ENCODE measurements at places on chromosomes 1 and 21. TPM values are rescaled to one million over a fixed set of nuclear protein-coding genes. Genes with fewer than 3 reads are reported as not detected.

- peaks cover 32% of the 10 kb centered on the region for H3K4me1 ChIP-seq
- H3K27ac ChIP-seq = no peak overlapping the region
- DNase-seq = no peak
Observed at GRCh38 chr1:228016181-228016510, 9.3 kb downstream of the WNT3A start.

DNA sequence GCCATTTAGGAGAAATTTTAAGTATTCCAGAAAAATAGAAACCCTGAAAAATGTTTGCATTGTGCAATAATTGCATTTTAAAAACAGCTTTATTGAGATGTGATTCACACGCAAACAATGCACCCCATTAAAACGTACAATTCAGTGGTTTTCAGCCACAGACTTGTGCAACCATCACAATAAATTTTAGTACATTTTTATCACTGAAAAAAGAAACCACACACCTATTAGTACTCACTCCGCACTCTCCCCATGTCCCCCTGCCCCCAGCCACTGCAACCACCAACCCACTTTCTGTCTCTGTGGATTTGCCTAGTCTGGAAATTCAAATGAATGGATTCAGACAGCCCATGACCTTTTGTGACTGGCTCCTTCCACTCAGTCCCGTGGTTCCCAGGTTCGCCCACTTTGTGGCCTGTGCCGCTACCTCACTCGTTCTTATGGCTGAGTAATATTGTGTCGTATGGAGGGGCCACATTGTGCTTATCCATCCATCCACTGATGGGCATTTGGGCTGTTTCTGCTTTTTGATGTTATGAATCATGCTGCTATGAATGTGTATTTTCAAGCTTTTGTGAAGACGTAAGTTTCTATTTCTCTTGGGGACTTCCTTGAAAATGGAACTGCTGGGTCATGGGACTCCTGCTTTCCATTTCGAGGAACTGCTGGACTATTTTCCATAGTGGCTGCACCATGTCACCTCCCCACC, 147.7 kb upstream of the ARHGEF16 start:
- H3K27ac ChIP-seq = no peak overlapping the region
- no peaks in the 10 kb centered on the region for H3K27me3 ChIP-seq
- DNase-seq = no peak
- H3K4me1 ChIP-seq = no peaks in the 10 kb centered on the region
- no peaks in the 10 kb centered on the region for H3K36me3 ChIP-seq

DNA sequence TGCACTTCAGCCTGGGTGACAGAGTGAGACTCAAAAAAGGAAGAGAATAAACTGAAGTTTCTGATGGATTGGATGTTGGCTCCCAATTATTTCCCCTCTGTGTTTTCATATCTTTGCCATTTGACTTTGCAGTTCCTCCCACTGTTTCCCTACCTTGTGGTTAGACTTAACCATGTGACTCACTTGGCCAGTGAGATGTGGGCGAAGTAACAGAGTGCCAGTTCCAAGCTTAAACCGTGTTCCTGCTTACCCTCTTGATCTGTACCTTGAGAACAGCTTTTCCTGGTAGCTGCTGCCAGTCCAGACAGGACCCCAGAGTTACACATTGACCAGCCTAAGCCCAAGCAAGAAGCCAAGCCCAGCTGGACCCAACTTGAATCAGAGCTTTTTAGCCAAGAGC, 323.4 kb downstream of the LTN1 start:
- no peaks in the 10 kb centered on the region for H3K36me3 ChIP-seq
- no peak overlapping the region for H3K27ac ChIP-seq
- no peak overlapping the region for H3K4me3 ChIP-seq
- no peaks in the 10 kb centered on the region for H3K27me3 ChIP-seq
- no peak for DNase-seq
- peaks cover 2% of the 10 kb centered on the region for H3K4me1 ChIP-seq

- no peak for DNase-seq
- no peaks in the 10 kb centered on the region for H3K27me3 ChIP-seq
- no peak overlapping the region for H3K4me3 ChIP-seq
- no peaks in the 10 kb centered on the region for H3K4me1 ChIP-seq
- no peak overlapping the region for H3K27ac ChIP-seq
Observed at GRCh38 chr1:162703708-162704107, 71.4 kb downstream of the DDR2 start.

GRCh38 chr1:117812869-117813511, 116.4 kb downstream of the GDAP2 start:
- H3K4me3 ChIP-seq = no peak overlapping the region
- H3K4me1 ChIP-seq = no peaks in the 10 kb centered on the region
- no peaks in the 10 kb centered on the region for H3K27me3 ChIP-seq
- no peak for DNase-seq

Gene TAS1R1
- not detected for polyA plus RNA-seq

DNA sequence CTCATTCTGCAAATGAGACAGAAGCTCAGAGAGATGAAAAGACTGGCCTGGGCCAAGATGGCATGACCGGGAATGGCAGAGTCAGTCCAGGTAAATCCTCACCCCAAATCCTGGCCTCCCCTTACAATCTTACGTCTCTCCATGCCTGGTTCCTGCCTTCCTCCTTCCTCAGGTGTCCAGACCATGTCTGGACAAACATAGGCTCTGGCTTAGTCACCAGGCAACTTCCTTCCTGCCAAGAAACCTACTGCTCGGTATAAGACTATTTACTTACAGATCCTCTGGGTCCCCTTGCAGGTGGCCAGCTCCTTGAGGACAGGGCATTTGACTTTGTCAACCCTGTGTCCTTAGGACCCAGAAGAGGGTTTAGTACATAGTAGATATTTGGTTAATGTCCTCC, 69.4 kb upstream of the ROR1 start:
- no peak for DNase-seq
- H3K4me1 ChIP-seq = peaks cover 9% of the 10 kb centered on the region
- H3K4me3 ChIP-seq = no peak overlapping the region

DNA sequence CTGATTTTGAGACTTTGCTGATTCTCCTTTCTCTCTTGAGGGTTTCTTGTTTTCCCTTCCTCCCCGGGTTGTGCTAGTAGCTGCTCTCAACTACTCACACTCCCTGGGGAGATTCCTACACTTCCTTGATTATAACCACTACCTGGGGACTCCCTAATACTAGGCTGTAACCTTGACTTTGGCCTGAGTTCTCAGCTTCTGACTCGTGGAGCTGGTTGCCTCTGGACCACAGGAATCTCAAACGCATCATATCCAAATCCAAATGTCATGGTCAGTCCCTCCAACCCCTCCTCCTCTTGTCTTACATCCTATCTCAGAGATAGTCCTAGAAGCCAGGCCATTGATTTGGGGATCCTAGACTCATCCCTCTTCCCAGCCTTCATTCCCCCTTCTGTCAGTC, 12.0 kb downstream of the MOV10 start:
- H3K4me1 ChIP-seq = peaks cover 25% of the 10 kb centered on the region
- no peak overlapping the region for H3K4me3 ChIP-seq
- no peak overlapping the region for H3K27ac ChIP-seq
- peaks cover 4% of the 10 kb centered on the region for H3K36me3 ChIP-seq
- no peaks in the 10 kb centered on the region for H3K27me3 ChIP-seq
- DNase-seq = no peak

DNA sequence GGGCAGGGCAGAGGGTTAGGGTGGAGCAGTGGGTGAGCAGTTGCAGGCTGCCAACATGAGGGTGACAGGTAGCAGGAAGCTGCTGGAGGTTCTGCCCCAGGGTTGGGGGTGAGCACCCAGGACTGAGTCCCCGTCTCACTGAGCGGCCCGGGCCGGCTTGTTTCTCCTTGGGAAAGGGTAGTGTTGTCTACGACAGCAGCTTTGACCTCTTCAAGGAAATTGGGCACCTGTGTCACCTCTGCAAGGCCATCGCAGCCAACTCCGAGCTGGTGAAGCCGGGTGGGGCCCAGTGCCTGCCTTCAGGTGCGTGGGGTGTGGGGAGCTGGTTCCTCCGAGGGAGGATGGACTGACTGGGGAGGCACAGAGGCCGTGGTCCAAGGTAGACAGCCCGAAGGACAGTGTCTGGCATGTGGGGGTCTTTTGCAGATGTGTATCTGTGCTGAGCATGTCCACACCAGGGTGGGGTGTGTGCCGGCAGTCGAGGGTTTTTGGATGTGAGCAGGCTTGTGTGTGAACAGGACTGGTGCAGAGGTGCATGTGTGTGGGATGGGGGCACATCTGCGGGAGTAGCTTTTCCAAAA, 51.9 kb downstream of the DISP3 start:
- no peak overlapping the region for H3K4me3 ChIP-seq
- H3K36me3 ChIP-seq = no peaks in the 10 kb centered on the region
- no peaks in the 10 kb centered on the region for H3K4me1 ChIP-seq

Gene HPCAL4
- polyA plus RNA-seq = not detected

GRCh38 chr1:99328171-99328570, 63.9 kb downstream of the PLPPR4 start:
- peaks cover 2% of the 10 kb centered on the region for H3K27me3 ChIP-seq
- no peaks in the 10 kb centered on the region for H3K4me1 ChIP-seq
- no peak overlapping the region for H3K27ac ChIP-seq
- no peak overlapping the region for H3K4me3 ChIP-seq
- DNase-seq = no peak

GRCh38 chr1:44225761-44226160, 12.5 kb downstream of the DMAP1 start:
- peaks cover 13% of the 10 kb centered on the region for H3K36me3 ChIP-seq
- no peak for DNase-seq
- no peaks in the 10 kb centered on the region for H3K4me1 ChIP-seq
- no peak overlapping the region for H3K4me3 ChIP-seq
- H3K27ac ChIP-seq = no peak overlapping the region
- H3K27me3 ChIP-seq = no peaks in the 10 kb centered on the region

Gene CELA2A
- polyA plus RNA-seq = not detected

GRCh38 chr1:44678626-44679025, 4.1 kb downstream of the ARMH1 start:
- DNase-seq = no peak
- peaks cover 2% of the 10 kb centered on the region for H3K36me3 ChIP-seq
- no peak overlapping the region for H3K4me3 ChIP-seq
- no peaks in the 10 kb centered on the region for H3K27me3 ChIP-seq

- no peak overlapping the region for H3K4me3 ChIP-seq
- DNase-seq = no peak
- no peak overlapping the region for H3K27ac ChIP-seq
- no peaks in the 10 kb centered on the region for H3K27me3 ChIP-seq
- no peaks in the 10 kb centered on the region for H3K4me1 ChIP-seq
Observed at GRCh38 chr21:46005081-46005480, 23.5 kb downstream of the COL6A1 start.

- no peaks in the 10 kb centered on the region for H3K36me3 ChIP-seq
- H3K27me3 ChIP-seq = no peaks in the 10 kb centered on the region
- no peak overlapping the region for H3K27ac ChIP-seq
- H3K4me1 ChIP-seq = no peaks in the 10 kb centered on the region
- DNase-seq = no peak
Observed at GRCh38 chr1:48817505-48818114, 40.9 kb upstream of the BEND5 start.

- no peak overlapping the region for H3K4me3 ChIP-seq
- H3K36me3 ChIP-seq = no peaks in the 10 kb centered on the region
- H3K27ac ChIP-seq = no peak overlapping the region
- no peaks in the 10 kb centered on the region for H3K27me3 ChIP-seq
- H3K4me1 ChIP-seq = no peaks in the 10 kb centered on the region
- DNase-seq = no peak
Observed at GRCh38 chr1:74012583-74012982, 185.4 kb downstream of the LRRIQ3 start.

- H3K4me1 ChIP-seq = peaks cover 26% of the 10 kb centered on the region
- peak within 1 kb of the TSS; percentile 81 for H3K27ac ChIP-seq
Observed at GRCh38 chr1:68232289-68233148, at the start of gene WLS. Gene WLS, minus strand, starts transcription at chr1:68232523. Its CDS starts 224 bp downstream, at chr1:68232299.

- no peaks in the 10 kb centered on the region for H3K36me3 ChIP-seq
- H3K27me3 ChIP-seq = no peaks in the 10 kb centered on the region
- H3K4me1 ChIP-seq = peaks cover 17% of the 10 kb centered on the region
- no peak for DNase-seq
- H3K4me3 ChIP-seq = no peak overlapping the region
- H3K27ac ChIP-seq = no peak overlapping the region
Observed at GRCh38 chr1:72064196-72065075, 217.9 kb downstream of the NEGR1 start.

GRCh38 chr1:212664409-212665199, 35.0 kb downstream of the BATF3 start:
- H3K4me3 ChIP-seq = no peak overlapping the region
- no peaks in the 10 kb centered on the region for H3K36me3 ChIP-seq
- no peak for DNase-seq
- H3K27ac ChIP-seq = no peak overlapping the region
- H3K27me3 ChIP-seq = no peaks in the 10 kb centered on the region
